A549 treated with ZK216348 at 1 μM for 4 hours (cell line): ENCODE measurements at places on chromosomes 2 and 18. TPM values are rescaled to one million over a fixed set of nuclear protein-coding genes. Genes with fewer than 3 reads are reported as not detected.

SULT1C4 gene
- total RNA-seq, result 0.27 TPM in 1 of 5 replicates, not detected in the others

ATIC gene
- total RNA-seq, result 192 to 238 TPM (median 212 TPM) in 5 replicates

NT5DC4 gene
- not detected in 5 replicates for total RNA-seq

SRD5A2 gene
- total RNA-seq, result 0.04 to 0.06 TPM (median 0.06 TPM) in 3 of 5 replicates, not detected in the others

FN1 gene
- 173 to 264 TPM (median 183 TPM) in 5 replicates for total RNA-seq

UNC80 gene
- total RNA-seq, result not detected in 5 replicates

TOGARAM2 gene
- 0.24 to 0.60 TPM (median 0.31 TPM) in 4 of 5 replicates, not detected in the other for total RNA-seq

CAPN14 gene
- total RNA-seq, result 0.06 to 0.07 TPM in 2 of 5 replicates, not detected in the others

GPBAR1 gene
- 0.09 to 0.19 TPM (median 0.12 TPM) in 3 of 5 replicates, not detected in the others for total RNA-seq

CRACDL gene
- 2.0 to 3.4 TPM (median 2.5 TPM) in 5 replicates for total RNA-seq

AGXT gene
- not detected in 5 replicates for total RNA-seq

RAB31 gene
- 18.2 to 28.2 TPM (median 25.2 TPM) in 5 replicates for total RNA-seq

POTEE gene
- total RNA-seq, result 0.04 to 0.08 TPM (median 0.06 TPM) in 4 of 5 replicates, not detected in the other

LYG2 gene
- not detected in 5 replicates for total RNA-seq

ELOA2 gene
- not detected in 5 replicates for total RNA-seq

FBXO15 gene
- total RNA-seq, result 0.45 to 0.92 TPM (median 0.81 TPM) in 5 replicates
